ENCODE measurements at places on chromosomes 4 and X.

DNA sequence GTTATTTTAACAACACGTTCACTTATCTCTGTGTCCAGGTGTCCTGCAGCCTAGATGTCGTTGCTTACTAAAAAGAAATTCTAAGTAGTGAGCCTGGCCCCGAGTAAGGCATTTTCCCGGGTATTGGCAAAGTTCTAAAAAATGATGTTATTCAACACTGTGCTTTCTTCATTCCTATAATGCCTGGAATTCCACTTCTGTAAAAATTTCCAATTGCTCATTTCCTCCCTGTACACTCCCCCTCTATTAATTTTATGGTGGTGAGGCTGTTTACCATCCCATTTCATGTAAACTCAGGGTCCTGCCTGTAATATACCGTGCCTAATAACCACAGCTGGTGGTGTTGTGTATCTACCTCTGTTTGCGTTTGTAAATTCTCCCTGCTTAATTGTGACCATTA is 14.2 kb downstream of the BST1 start:
- DNase-seq, result no peak

DNA sequence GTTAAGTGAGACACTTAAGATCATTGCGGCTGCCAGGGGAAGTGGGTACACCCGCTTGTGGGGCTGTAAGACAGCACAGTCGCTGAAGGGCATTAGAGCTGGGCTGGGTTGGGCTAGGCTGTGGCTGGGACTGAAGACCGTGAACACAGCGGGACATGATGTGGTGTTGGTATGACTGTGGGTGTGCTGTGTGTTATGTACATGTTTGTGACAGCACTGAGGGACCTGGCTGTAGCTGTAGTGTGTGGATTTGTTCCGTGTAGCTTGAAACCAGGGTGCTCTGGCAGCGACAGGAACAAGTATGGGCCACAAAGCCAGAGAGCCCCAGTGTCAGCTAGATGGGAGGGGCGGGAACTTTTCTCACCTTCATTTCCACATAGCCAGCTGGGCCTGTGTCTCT is 82.1 kb downstream of the NHSL2 start:
- DNase-seq, result no peak

- no peak for DNase-seq
Measured at GRCh38 chr4:38129460-38130227, 169.4 kb downstream of the PTTG2 start.

GRCh38 chrX:98514032-98514431 is 1630.3 kb downstream of the RPA4 start:
- DNase-seq, result no peak

DNA sequence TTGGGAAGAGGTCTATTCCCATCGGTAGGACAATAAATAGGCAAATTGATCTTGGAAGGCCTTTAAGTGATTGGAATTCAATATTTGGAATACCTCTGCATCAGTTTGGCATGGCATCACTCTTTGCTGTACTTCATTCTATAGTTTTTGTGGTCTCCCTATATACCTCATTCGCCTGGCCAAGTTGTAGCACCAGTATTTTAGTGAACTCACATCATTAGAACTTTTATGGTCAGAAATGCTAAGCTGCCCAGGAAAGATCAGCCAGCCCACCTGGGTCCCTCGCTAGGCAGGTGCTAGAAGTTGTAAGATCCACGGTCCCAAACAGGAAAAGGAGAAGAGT is 40.3 kb downstream of the ZCCHC13 start:
- no peak for DNase-seq

DNA sequence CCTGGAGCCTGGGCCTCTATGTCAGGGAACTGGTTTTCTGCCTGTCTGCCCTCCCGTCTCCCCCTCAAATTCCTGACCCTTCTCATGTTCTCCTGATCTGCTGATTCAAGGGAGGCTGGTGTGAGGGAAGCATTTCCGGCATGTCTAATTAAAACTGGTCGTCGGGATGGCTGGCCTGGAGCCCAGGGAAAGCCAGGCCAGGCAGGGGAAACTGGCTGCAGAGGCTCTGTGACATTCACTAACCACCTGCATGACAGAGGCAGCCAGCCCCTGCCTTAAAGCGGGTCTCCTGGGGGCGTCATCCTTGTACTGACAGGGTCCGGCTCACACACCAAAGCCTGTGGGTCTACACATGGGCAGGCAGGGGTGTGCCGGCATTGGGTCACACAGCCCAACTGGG is 35.2 kb downstream of the ABLIM2 start:
- no peak for DNase-seq

DNA sequence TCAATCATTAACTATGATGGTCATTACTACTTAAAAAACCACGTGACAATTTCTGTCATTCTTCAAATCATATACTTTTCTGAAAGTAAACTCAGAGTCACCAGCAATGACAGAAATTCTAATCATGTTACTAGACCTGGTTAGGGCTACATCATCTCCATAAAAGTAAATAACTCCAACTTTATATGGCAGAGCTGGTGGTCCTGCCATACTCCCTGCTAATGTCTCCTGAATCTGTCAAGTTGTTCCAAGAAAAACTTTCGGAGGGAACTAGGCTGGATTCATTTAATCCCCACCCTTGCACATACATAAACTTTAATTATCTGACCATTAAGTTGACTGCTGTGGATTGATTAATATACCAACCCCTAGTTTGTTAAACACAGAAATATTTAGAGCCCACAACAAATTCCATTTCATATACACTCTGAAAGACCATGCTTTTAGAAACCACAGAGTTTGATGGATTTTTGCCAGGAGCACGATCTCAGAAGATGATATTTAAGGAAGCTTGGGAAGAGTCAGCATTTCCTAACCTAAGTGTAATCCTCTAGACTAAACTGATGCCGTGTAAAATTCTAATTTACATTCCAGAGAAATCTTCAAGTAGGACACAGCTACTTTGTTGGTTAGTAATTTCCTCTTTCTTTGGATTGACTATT is 577.0 kb downstream of the FAT4 start:
- no peak for DNase-seq

- no peak for DNase-seq
Measured at GRCh38 chr4:41258783-41259182, 2.1 kb downstream of the UCHL1 start.

GRCh38 chr4:124573056-124573455 is 139.5 kb downstream of the ANKRD50 start:
- no peak for DNase-seq

DNA sequence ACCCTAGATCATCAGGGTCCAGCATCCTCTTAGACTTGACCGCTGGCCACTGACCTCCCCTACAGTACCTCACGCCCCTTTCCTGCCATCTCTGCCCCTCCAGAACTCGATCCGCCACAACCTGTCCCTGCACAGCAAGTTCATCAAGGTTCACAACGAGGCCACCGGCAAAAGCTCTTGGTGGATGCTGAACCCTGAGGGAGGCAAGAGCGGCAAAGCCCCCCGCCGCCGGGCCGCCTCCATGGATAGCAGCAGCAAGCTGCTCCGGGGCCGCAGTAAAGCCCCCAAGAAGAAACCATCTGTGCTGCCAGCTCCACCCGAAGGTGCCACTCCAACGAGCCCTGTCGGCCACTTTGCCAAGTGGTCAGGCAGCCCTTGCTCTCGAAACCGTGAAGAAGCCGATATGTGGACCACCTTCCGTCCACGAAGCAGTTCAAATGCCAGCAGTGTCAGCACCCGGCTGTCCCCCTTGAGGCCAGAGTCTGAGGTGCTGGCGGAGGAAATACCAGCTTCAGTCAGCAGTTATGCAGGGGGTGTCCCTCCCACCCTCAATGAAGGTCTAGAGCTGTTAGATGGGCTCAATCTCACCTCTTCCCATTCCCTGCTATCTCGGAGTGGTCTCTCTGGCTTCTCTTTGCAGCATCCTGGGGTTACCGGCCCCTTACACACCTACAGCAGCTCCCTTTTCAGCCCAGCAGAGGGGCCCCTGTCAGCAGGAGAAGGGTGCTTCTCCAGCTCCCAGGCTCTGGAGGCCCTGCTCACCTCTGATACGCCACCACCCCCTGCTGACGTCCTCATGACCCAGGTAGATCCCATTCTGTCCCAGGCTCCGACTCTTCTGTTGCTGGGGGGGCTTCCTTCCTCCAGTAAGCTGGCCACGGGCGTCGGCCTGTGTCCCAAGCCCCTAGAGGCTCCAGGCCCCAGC is 5.2 kb downstream of the FOXO4 start:
- no peak for DNase-seq

GRCh38 chr4:76279462-76279861 is 27.1 kb upstream of the STBD1 start:
- no peak for DNase-seq

GRCh38 chr4:132218406-132218805 is 930.7 kb upstream of the PCDH10 start:
- no peak for DNase-seq

GRCh38 chrX:39450234-39450977 is 647.4 kb downstream of the BCOR start:
- DNase-seq, result no peak

- no peak for DNase-seq
Measured at GRCh38 chr4:90165883-90166282, 38.7 kb downstream of the CCSER1 start.

- no peak for DNase-seq
Measured at GRCh38 chr4:21949073-21949457, 493 bp upstream of the KCNIP4 start.

DNA sequence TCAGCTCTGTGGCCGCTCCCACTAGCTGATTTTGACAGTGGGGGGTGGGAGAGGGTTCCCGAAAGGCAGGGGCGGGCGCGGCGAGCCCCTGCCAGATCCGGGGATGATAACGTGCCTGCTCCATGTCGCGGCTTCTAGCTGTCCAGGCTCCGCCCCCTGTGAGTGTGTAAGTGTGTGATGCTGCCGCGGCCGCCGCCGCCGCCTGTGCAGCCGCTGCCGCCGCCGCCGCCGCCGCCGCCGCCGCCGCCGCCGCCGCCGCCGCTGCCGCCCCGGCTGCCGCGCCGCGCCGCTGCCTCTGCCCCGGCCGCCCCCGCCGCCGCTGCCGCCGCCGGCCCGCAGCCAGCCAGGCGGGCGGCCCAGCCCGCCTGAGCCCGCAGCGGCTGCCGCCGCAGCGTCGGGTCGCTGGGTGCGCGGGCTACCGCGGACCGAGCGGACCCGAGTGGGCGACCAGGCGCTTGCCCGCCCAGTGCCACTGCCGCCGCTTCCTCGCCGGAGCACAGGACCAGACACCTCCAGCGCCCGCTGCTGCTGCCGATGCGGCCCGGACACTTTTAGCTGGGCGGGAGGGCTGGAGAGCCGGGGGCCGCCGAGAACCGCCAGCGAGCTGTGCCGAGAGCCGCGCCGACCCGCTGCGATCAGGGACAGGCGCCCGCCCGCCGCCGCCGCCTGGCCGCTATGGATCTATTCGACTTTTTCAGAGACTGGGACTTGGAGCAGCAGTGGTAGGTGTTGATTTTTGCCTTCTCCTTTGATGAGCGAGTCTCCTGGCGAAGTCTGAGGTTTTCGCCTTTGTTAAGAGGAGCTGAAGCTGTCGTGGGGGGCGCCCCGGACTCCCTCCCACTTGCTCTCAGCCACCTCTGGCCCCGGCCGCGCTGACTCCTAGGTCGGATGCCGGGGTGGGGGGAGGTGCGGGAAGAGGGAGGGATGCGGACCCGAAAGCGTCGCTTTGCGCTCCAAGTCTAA is at the start of gene AFF2:
TSS of gene AFF2 (plus strand) at position 195 of the 963 bp plus-strand sequence. CDS start at position 676, 481 bp downstream.
- peak; percentile 33 for DNase-seq

DNA sequence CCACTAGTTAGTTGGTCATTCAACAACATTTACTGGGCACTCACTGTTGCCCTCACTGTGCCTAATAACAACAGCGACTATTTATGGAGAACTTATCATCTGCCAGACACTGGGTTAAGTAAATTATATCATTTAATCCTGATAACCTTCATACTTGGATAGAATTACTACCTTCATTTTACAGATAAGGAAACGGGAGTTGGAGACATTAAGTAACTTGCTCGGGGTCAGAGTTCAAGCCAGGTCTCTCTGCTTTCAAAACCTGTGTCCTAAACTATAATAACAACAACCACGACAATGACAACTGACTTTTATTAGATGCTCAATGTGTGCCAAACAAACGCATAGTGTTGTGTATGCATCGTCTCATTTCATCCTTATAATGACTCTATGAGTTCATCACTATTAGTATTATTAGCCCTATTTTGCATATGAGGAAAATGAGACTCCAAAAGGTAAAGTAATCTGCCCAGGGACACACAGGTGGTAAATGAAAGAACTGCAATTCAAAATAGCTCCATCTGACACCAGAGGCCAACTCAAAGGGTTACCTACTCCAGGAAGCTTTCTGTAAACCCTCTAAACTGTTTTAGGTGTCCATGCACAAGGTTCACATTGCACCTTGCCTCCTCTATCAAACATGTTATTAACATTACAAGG is 98.4 kb upstream of the ACSL4 start:
- no peak for DNase-seq

DNA sequence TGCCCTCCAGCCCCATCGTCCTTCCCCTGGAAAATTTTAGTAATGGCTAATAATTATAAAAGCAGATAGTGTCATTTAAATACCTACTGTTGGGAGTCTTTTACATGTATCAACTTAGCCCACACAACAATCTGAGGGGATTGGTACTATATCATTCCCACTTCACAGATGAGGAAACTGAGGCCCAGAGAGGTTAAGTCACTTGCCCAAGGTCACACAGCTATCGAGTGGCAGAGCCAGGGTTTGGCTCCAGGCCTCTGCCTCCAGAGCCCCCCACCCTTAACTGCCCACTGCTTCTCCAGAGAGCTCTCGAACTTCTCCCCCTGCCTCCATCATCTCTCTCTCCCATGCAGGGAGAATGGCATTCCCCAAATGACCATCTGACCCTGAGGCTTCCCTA is 7.4 kb downstream of the C4orf50 start:
- no peak for DNase-seq

DNA sequence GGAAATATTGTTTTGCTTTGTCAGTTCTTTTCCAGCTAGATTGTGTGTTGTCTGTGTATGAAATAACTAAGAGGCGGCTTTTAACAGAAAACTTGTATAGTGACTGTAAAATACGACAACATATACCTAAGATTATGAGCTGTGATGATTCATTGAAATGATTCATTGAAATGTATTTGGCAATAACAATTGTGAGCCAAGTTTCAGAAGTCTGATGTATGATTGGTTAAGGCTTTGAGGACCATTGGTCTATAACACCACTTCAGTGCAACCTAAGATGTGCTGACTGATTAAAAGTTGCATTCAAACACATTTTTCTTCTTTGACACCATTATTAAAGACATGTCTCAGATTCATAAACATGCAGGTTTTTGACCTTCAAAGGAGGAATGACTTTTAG is 76.6 kb downstream of the PTPN13 start:
- no peak for DNase-seq

DNA sequence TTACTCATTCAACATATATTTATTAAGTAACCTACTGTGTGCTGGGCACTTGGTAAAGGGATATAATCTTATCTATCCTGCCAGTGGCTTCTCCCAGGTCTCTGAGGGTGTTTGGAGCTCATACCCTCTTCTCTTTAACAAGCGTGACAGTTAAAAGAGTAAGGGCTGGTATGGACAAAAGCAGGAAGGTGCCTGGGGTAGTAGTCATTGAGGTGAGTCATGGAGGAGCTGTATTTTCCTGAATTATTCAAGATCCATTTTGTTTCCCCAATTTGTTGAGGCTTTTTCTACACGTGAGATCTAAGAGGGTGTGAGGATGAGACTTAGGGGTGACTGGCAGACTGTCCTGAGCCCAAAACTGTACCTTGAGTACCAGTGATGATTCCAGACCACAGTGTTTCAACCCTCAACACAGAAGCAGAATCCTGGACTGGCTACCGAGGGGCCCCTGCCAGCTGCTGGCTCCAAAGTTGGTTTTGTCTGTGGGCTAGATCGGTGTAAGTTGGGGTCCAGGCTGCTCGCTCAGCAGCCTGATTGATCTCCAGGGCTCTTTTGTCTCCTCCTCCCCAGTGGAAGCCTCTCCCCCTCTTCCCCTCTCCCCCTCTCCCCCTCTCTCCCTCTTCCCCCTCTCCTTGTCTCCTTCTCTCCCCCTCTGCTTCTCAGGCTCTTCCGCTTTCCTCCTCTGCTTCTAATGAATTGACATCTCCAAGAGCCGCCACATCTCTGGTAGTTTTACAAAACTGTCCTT is at the start of gene DRP2:
TSS of gene DRP2 (plus strand) at position 671 of the 748 bp plus-strand sequence. CDS start 11,862 bp downstream, outside the sequence.
- DNase-seq, result no peak
